ENCODE measurements at places on chromosomes 13 and 19.

GRCh38 chr13:58059624-58060023, 428.1 kb downstream of the PCDH17 start:
- DNase-seq: no peak

DNA sequence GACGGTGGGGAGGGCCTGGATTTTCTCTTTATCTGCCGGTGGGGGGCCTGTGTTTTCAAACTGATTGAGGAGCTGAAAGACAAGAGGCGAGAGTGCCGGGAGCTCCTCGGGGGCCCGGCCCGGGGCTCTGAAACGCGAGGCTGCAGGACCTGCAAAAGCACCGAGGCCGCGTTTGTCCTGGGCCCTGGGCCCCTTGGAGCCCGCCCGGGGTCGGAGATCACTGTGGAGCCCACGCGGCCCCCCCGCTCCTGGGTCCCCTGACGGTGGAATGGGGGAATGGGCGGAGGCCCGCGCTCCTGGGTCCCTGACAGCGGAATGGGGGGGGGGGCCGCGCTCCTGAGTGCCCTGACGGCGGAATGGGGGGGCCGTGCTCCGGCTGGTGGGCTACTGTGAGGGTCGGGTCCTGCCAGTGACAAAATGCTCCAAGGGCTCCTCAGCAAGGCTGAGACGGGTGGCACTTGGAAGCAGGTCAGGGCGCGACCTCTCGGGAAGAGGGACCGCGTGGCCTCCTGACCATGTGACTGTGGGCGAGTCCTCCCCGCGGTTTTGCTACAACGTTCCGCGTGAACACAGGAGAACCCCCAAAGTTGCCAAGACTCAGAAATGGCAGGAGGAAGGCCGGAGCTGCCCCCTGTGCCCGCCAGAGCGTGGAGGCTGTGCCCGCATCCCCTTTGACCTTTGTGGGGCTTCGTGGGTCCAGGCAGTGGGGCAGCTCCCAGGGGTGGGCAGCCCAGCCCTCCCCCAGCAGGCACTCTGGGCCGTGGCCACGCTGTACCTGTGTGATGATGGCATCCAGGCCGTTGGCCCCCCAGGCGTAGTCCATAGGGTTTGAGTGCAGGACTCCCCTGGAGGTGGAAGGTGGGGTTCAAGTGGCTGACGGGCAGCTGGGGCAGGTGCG, 9.5 kb downstream of the FGF22 start:
- no peak for DNase-seq

DNA sequence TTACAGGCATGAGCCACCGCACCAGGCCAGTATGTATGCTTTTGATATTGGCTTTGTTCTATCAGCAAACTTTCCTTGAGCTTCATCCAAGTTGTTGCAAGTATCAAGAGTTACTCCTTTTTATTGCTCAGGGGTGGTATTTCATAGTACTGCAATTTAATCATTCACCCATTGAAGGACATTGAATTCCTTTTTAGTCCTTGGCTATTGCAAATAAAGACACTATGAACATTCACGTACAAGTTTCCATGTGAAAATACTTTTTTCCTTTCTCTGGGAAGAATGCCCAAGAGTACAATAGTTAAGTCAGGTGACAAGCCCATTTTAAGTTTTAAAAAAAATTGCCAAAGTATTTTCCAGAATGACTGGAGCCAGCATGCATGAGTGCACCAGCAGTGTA, 20.4 kb downstream of the CEACAM3 start:
- DNase-seq: no peak

DNA sequence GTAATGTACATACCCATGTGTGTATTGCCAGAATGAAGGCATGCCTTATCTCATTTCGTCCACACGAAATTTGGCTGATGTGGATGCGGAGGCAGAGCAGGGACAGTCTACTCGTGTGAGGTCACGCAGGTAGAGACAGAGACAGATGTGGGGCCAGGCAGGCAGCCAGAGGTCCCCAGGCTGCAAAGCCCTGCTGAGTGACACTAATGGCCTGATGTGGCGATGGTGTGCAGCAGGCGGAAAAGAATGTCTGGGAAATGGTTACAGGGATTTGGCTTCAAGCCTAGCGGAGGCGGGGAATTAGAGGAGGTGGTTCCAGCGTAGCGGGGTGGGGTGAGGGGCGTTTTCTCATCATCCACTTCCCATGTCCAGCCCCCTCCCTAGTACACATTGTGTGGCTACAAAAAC, 4.2 kb upstream of the IZUMO2 start:
- DNase-seq: no peak

GRCh38 chr19:42595550-42596172, 937 bp upstream of the CEACAM8 start:
- no peak for DNase-seq

- DNase-seq: peak; percentile 96
These were observed 744 bp upstream of the POU2F2 start for GRCh38 chr19:42132851-42133528.

DNA sequence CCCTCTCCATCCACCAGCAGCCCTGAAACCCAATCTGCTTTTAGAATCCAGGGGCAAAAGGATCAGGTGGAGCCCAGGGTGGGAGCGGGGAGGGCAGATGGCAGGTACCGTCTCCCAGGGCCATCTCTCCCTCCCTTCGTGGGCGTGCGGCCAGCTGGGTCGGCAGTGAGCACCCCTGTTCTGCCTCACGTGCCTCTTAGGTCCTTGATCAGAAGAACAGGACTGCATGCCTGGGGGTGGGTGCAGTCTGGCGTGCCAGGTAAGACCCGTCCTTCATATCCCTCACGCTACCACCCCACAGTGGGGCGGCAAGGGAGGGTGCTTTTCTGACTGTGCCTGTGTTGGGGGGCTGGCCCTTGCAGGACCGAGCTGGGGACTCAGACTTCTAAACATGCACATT, 2.0 kb downstream of the SLC8A2 start:
- no peak for DNase-seq

DNA sequence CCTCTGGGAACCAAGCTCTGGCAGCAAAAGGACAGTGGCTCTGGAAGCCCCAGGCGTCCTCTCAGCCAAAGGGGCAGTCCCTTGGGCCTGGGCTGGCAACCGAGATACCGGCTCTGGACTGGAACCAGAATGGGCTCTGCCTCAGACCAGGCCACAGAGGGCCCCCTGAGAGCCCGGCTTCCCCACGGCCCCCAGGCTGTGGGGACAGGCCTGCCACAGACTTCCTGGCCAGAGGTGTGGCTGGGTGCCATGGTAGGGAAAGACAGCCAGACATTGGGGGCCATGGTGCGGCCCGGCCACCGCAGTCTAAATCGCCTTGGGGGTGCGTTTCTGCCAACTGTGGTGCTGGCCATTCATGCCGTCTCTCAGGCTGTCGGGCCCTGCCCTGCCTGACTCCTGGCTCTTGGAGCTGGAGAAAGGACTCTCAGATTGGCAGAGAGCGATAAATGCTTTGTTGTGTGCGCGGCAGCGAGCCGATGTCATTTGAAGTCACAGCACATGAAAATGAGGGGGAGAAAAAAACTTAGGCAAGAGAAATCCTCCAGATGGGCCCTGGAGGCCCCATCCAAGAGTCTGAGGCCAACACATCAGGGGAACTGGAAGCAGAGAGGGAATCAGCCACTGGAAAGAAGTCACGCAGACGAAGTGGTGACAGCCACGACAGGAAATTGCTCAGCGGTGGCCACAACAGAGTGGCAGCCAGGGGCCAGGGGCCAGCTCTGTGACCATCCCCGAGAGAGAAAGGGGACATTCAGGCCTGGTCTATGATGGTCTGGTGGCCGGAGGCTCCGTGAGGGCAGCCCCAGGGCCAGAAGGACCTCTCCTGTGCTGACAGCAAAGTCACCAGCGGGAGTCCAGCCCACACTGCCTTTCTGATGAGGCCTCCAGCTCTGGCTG, 26.5 kb downstream of the SH3GL1 start:
- DNase-seq: no peak

- DNase-seq: no peak
These were observed 13.9 kb upstream of the SIAH3 start for GRCh38 chr13:45865414-45865813.

DNA sequence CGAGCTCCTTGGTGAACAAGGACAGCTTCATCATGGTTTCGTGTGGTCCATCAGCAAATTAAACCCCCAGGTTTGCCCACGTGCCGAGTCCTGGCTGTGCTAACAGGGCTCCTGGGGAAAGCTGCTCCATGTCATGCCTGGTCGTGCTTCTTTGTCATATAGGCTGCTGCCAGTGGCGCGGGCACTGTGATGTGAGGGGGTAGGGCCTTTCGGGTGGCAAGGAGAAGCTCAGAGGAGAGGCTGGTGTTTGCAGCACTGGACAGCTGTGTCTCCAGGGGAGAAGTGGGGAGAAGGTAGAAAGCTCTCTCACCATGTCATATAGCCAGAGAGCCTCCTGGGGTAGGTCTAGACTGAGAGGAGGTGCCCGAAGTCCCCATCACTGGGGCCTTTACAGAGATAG, 13.3 kb downstream of the VSTM2B start:
- DNase-seq: no peak

DNA sequence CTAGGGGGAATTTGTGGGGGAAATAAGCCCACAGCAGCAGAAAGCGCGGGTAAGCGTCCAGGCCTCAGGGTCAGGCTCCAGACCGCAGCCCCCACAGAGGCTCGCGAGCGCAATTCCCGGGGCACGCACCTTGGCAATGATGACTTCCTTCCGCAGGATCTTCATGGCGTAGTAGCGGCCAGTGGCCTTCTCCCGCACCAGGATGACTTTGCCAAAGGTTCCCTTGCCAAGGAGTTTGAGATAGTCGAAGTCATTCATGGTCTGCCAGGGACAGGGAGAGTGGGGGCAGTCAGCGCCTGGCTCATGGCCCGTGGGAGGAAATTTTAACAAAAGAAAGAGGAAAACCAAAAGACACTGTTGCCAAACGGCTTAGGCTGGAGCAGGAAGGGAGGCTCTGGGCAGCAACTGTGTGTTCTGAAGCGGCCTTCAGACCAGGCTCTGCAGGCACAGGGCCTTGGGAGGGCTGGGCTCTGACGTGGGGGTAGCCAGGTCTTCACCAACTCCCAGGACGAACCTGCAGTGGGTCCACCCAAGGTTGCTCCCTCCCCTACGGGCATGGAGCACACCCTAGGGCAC, 15.4 kb upstream of the CCNP start:
- DNase-seq: no peak

DNA sequence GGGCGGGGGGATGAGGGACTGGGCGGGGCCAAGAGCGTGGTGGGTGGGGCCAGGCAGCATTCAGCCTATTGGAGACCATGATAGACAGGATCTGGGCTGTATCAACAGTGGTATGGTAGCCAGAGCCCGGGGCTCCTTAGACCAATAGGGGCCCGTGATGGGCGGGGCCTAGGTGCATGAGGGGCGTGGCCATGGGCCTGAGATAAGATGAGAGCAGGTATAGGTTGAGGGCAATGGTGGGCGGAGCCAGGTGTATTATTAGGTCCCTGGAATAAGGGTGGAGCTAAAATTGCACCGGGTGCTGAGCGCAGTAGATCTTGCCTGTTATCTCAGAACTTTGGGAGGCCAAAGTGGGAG, 5.3 kb downstream of the ABCA7 start:
- peak; percentile 76 for DNase-seq

- DNase-seq: no peak
These were observed 95.1 kb downstream of the TSHZ3 start for GRCh38 chr19:31254180-31254551.

DNA sequence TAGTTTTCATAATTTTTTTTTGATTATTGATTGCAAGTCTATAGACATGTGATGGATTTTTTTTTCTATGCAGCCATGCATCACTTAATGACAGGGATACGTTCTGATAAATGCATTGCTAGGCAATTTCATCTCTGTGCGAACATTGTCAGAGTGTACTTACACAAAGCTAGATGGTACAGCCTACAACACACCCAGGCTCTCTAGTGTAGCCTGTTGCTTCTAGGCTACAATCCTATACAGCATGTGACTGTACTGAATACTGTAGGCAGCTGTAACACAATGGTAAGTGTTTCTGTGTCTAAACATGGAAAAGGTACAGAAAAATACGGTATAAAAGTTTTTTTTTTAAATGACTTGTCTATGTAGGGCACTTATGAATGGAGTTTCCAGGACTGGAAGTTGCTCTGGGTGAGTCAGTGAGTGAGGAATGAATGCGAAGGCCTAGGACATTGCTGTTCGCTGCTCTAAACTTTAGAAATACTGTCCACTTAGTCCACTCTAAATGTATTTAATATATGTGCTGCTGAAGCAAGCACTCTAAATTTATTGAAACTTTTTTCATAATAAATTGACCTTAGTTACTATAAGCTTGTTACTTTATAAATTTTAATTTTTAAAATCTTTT, 20.3 kb downstream of the SPATA13 start:
- DNase-seq: no peak

- DNase-seq: no peak
These were observed 461 bp upstream of the HSPB6 start for GRCh38 chr19:35757231-35757748.

- no peak for DNase-seq
These were observed 35.8 kb upstream of the MEDAG start for GRCh38 chr13:30870049-30870884.

DNA sequence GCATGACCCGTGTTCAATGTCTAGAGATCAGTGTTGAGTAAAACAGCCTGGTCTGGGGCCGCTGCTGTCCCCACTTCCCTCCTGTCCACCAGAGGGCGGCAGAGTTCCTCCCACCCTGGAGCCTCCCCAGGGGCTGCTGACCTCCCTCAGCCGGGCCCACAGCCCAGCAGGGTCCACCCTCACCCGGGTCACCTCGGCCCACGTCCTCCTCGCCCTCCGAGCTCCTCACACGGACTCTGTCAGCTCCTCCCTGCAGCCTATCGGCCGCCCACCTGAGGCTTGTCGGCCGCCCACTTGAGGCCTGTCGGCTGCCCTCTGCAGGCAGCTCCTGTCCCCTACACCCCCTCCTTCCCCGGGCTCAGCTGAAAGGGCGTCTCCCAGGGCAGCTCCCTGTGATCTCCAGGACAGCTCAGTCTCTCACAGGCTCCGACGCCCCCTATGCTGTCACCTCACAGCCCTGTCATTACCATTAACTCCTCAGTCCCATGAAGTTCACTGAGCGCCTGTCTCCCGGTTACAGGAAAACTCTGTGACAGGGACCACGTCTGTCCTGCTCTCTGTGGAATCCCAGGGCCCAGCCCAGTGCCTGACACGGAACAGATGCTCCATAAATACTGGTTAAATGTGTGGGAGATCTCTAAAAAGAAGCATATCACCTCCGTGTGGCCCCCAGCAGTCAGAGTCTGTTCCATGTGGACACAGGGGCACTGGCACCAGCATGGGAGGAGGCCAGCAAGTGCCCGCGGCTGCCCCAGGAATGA, 1.5 kb upstream of the CEACAM5 start:
- DNase-seq: peak; percentile 80

DNA sequence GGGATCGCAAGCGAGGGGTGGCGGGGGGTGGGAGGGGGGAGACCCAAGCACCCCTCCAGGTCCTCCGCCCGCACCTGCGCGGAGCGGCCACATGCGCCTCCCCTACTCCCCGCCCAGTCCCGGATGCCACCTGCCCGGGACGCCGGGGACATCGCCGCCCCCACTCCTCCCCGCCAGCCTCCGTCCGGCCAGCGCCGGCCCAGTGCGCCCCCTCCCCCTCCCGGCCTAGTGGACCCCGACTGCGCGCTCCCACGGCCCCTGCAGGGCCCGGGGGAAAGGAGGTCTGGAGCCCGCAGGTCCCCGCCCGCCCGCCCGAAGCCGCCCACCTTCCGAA, 263 bp downstream of the RHPN2 start:
- peak; percentile 40 for DNase-seq
